ENCODE measurements at places on chromosomes 2 and 18. TPM values are rescaled to one million over a fixed set of nuclear protein-coding genes. Genes with fewer than 3 reads are reported as not detected.
A peak's percentile ranks its signal among the peaks of the same experiment; 100 is the strongest.

DNA sequence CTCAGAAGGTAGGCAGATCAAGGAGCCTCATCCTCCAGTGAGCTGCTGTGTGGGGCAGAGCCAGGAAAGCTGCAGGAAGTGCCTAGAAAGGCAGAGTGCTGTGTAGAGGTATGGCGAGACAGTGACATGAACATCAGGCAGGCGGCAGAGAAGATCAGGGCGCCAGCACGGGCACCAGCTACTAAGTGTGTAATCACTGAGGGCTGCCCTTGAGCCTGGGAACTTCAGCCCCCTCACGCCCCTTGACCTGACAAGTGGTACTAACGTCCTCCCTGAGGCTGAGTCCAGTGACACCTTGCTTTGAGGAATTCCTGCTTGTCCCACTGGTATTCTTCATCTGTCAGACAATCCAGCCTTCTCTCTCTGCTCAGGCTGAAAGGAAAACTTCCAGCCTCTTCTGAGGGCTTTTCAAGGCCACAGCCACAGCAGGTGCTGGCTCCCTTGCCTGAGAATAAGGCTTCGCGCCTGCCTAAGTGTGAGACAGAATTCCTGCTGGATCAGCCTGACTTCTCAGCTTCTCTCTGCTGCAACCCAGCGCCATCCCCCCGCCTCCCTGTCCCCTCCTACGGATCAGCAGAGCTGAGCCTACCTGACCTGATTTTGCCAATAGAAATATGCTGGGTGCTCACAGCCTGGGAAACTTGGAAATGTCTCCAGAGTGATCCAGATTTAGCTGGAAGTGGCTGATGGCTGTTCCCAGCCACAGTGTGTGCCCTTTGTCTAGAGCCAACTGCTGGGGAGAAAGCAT is 148.0 kb downstream of the SMAD7 start:
- no peaks in the 10 kb centered on the region for H3K36me3 ChIP-seq
- peak; percentile 47 for DNase-seq
- H3K27ac ChIP-seq = peak overlapping the region; percentile 89
- peaks cover 25% of the 10 kb centered on the region for H3K4me1 ChIP-seq
- H3K4me3 ChIP-seq = no peak overlapping the region

DNA sequence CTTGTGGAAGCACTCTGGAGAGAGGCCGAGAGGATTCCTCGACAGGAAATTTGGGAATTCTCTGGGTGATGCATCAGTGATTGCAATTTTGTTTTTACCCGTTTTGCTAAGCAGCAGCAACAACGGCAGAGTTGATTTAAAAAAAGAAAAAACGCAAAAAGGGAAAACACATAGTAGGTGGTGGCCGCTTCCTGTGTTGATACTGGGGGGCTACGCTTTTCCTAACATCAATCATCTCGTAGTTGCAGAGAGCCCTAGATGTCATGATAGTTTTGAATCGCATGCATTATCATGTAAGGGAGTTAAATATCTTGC is 271 bp upstream of the RBM43 start:
- H3K27me3 ChIP-seq = no peaks in the 10 kb centered on the region
- no peak for DNase-seq
- peak overlapping the region; percentile 88 for H3K4me3 ChIP-seq
- H3K27ac ChIP-seq = peak overlapping the region; percentile 99
- H3K36me3 ChIP-seq = no peaks in the 10 kb centered on the region
- peaks cover 6% of the 10 kb centered on the region for H3K4me1 ChIP-seq

GRCh38 chr2:85611705-85612587 is at the start of gene C2orf68:
Gene C2orf68 (minus strand): TSS chr2:85612066. CDS start chr2:85611984, 82 bp downstream.
- no peaks in the 10 kb centered on the region for H3K36me3 ChIP-seq
- DNase-seq = peak; percentile 94
- H3K4me3 ChIP-seq = peak within 1 kb of the TSS; percentile 53
- H3K4me1 ChIP-seq = peaks cover 9% of the 10 kb centered on the region
- no peaks in the 10 kb centered on the region for H3K27me3 ChIP-seq

DNA sequence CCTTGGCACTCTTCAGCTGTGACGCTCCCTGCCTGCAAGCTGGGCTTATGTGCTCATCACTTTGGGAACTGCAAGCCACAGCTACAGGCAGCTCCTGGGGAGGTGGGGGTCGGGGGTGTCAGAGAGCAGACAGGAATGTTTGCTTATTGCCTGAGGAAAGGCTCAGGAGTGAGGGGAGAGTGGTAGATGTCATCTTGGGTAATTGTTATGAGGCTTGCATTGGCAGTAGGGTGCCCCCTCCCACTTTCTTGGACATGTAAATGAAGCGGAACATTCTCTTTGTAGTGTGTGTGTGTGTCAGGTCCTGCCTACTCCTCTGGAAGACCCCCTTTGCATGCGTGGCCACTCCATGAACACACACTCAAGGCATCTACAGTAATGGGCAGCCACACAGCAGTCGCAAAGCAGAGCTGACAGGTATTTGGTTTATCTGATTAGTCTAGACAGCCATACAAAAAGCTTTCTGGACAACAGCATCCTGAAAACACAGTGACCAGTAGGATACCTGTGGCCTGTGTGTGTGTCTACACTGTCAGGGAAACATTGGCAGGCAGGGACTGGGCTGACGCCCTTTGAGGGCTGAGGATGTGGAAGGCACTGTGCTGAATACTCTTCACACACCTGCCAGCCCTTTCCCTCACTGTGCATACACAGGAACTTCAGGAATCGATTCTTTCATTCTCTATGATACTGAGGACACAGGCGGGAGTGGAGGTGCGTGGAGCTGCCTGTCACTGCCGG is 17.1 kb upstream of the MC2R start:
- DNase-seq = no peak
- H3K27ac ChIP-seq = no peak overlapping the region
- no peaks in the 10 kb centered on the region for H3K4me1 ChIP-seq

DNA sequence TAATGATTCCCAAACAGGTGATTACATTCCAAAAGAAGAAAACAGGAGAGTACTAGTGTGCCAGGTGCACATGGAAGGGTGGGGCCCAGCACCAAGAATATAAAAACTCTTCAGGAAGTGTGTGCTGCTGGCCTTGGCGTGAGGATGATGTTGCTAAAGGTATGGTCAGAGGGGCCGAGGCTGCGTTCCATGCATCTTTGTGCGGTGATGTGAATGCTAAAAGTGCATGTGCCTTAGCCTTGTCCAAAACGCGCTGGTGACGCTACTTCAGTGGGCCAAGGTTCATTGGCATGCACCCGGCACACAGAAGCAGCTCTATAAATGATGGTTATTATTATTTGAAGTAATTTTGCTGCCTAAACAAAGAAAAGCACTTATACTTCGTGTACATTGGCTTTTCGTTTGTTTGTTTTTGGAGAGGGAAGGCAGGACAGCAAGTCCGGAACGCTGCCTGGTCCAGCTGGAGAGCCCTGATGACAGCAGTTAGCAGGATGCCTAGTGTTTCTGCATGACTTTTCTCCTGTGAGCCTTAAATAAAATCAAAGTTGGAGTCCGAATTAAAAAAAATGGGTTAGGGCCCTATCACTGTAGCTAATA is 2.9 kb downstream of the ALKAL2 start:
- no peak for DNase-seq
- H3K4me3 ChIP-seq = no peak overlapping the region
- H3K36me3 ChIP-seq = no peaks in the 10 kb centered on the region
- H3K27me3 ChIP-seq = peaks cover 37% of the 10 kb centered on the region
- no peak overlapping the region for H3K27ac ChIP-seq
- peaks cover 9% of the 10 kb centered on the region for H3K4me1 ChIP-seq

GRCh38 chr18:56019908-56020307 is 431.9 kb upstream of the TCF4 start:
- H3K27ac ChIP-seq = no peak overlapping the region
- no peaks in the 10 kb centered on the region for H3K27me3 ChIP-seq
- H3K4me1 ChIP-seq = no peaks in the 10 kb centered on the region
- no peak for DNase-seq

DNA sequence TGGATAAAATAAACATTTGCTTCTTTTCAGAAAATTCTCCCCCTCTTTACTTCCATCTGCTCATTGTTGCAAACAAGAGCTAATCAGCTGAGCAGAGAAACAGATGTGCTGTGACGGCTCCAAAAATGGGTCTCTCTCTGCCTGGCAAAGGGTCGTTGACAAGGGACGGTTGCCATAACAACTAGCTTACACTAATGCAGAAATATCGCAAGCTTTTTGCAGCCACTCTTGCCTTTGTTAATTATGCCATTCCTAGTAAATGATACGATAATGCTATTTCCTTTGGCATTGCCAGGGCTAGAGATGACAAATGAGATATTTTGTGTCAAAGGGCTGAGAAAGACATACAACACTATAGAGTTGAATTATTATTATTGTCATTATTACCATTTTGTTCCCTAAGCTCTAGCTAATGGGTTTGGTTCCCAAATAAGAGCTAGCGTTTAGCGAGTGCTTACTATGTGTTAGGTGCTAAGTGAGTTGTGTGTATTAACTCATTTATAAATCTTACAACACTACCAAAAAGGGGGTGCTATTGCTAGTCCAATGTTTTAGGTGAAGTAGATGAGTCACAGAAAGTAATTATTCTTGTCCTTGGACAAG is 46.8 kb downstream of the MYO3B start:
- H3K27me3 ChIP-seq = no peaks in the 10 kb centered on the region
- DNase-seq = peak; percentile 13
- no peak overlapping the region for H3K4me3 ChIP-seq
- H3K4me1 ChIP-seq = peaks cover 10% of the 10 kb centered on the region
- no peak overlapping the region for H3K27ac ChIP-seq

- no peak overlapping the region for H3K4me3 ChIP-seq
- H3K36me3 ChIP-seq = no peaks in the 10 kb centered on the region
- no peak for DNase-seq
- peaks cover 7% of the 10 kb centered on the region for H3K4me1 ChIP-seq
Measured at GRCh38 chr2:120857422-120857821, 121.8 kb downstream of the GLI2 start.

DNA sequence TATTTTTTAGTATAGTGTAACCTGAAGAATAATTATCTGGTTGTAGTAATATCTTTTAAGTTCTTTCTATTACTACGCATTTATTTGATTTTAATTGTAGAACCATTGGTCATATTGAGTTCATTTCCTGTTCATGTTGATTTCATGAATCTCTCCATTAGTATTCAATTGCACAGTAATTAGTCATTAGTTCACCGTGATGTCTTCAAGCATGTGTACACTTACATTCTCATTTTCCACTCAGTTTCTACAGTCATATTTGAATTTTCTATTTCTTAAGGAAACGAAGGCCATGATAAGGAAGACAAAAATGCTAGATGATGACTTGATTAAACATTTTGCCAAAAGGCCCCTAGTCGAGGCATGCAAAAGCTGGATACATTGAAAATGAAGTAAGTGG is 333.7 kb upstream of the FANCL start:
- H3K4me1 ChIP-seq = no peaks in the 10 kb centered on the region
- no peak for DNase-seq
- no peak overlapping the region for H3K4me3 ChIP-seq
- no peaks in the 10 kb centered on the region for H3K27me3 ChIP-seq

DNA sequence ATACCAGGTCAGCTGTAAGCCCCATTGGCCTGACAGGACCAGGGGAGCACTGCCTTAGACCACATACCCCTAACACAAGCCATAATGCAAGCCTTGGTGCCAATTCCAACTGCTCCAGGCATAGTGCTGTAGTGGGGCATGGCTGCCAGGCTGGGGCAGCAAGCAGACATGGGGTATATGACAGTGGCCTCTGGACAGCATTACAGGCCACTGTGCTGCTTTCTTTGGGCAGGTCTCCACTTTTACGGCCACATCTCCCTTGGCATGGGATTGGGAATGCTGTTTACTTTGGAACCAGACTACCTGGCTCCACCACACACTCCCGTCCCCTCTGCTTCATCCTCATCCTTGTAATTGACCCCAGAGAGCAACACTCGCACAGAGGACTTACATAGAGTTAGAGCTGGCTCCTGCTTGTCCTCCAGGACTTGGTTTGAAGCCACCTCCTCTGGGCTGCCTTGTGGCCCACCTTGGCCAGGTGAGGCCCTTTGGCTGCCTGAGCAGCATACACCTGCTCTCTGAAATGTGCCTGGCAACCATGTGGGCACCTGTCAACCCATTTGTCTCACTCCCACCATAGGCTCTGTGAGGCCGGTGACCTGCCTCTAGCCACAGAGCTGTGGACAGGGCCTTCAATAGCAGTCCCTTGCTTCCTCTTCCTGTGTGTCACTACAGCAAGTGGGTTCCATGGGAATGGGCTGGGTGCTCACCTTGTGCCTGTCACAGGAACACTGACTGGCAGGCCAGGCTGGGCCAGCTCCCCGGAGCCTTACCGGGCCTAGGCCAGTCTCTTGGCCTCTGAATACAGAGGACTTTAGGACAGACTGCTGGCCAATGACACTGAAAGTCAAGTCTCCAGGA is 262.6 kb upstream of the HS6ST1 start:
- no peaks in the 10 kb centered on the region for H3K27me3 ChIP-seq
- H3K4me1 ChIP-seq = no peaks in the 10 kb centered on the region
- no peaks in the 10 kb centered on the region for H3K36me3 ChIP-seq
- DNase-seq = no peak
- no peak overlapping the region for H3K27ac ChIP-seq

DNA sequence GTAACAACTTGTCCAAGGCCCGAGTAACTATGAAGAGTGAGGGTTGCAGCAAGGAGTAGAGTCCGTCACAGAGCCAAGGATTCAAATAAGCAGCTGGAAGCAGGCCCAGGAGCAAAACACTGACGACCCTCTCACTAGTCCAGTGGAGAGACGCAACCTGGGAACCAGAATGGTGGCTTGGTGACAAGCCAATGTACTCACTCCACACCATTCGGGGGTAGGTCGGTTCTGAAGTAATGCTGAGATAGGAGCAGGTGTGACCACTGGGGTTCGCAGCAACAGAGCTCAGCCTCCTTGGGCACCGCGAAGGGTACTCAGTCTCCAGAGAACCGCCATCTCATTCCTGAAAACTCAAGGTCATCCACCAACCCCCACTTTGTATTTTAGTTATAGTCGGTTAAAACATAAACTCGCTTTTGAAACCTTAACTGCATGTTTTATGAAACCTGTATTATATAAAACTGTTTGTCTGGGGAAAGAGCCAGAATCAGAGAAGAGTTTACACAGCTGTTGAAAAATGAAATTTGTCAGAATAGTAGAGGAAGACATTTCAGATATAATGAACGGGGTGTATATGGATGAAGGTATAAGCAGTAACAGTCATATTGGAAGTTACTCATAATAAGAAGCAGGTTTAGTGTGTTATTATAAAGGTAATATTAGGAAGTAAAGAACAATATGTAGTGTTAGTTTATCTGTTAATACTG is 8.6 kb downstream of the ANKRD62 start:
- no peaks in the 10 kb centered on the region for H3K36me3 ChIP-seq
- no peak overlapping the region for H3K4me3 ChIP-seq
- peaks cover 15% of the 10 kb centered on the region for H3K27me3 ChIP-seq
- H3K4me1 ChIP-seq = no peaks in the 10 kb centered on the region

- no peak overlapping the region for H3K27ac ChIP-seq
- H3K36me3 ChIP-seq = no peaks in the 10 kb centered on the region
- no peaks in the 10 kb centered on the region for H3K27me3 ChIP-seq
- no peak for DNase-seq
Measured at GRCh38 chr2:133748007-133748700, 179.9 kb upstream of the NCKAP5 start.

GRCh38 chr18:10432781-10433180 is 21.7 kb upstream of the APCDD1 start:
- DNase-seq = peak; percentile 25
- peaks cover 7% of the 10 kb centered on the region for H3K4me1 ChIP-seq
- no peak overlapping the region for H3K4me3 ChIP-seq
- no peaks in the 10 kb centered on the region for H3K27me3 ChIP-seq
- no peak overlapping the region for H3K27ac ChIP-seq

GRCh38 chr2:175399326-175399725 is 217.8 kb upstream of the ATP5MC3 start:
- no peak for DNase-seq
- H3K4me3 ChIP-seq = no peak overlapping the region

The RBKS gene
- 5.5 TPM for total RNA-seq

The ZEB2 gene
- total RNA-seq = 35.5 TPM

The CXCR1 gene
- not detected for total RNA-seq
